ENCODE measurements at places on chromosomes 2 and 18.

GRCh38 chr2:138267161-138267901 is 234.2 kb upstream of the SPOPL start:
- no peak for DNase-seq

DNA sequence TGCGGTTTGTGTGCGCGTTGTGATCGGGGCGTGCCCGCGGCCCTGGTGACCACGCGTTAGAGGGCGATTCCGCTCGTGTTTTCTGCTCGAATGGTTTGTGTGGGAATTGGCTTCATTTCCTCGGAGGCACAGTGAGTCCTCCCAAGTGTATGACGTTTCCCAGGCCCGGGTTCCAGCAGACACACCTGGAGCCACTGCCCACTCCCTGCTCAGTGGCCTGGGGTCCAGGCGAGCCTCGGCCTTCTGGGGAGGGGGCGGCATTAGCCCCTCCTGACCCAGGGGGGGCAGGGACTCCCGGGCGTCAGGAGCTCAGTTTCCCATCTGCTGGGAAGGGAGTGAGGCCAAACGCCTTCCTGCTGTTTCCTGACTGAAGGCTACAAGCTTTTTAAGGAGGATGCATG is 92.1 kb downstream of the NFATC1 start:
- no peak for DNase-seq

GRCh38 chr2:143717536-143718168 is 588.4 kb downstream of the ARHGAP15 start:
- no peak for DNase-seq

DNA sequence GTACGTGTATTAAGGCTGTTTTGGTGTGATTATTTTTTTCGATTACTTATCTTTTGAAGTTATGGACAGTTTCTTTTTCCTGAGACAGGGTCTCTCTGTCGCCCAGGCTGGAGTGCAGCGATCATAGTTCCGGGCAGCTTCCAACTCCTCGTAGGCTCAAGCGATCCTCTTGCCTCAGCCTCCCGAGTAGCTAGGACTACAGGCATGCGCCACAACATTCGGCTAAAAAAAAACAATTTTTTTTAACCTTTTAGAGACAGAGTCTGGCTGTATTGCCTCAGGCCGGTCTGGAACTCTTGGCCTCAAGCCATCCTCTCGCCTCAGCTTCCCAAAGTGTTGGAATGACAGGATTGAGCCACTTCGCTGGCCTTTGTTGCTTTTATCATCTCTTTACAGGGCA is 945 bp downstream of the HAT1 start:
- no peak for DNase-seq

DNA sequence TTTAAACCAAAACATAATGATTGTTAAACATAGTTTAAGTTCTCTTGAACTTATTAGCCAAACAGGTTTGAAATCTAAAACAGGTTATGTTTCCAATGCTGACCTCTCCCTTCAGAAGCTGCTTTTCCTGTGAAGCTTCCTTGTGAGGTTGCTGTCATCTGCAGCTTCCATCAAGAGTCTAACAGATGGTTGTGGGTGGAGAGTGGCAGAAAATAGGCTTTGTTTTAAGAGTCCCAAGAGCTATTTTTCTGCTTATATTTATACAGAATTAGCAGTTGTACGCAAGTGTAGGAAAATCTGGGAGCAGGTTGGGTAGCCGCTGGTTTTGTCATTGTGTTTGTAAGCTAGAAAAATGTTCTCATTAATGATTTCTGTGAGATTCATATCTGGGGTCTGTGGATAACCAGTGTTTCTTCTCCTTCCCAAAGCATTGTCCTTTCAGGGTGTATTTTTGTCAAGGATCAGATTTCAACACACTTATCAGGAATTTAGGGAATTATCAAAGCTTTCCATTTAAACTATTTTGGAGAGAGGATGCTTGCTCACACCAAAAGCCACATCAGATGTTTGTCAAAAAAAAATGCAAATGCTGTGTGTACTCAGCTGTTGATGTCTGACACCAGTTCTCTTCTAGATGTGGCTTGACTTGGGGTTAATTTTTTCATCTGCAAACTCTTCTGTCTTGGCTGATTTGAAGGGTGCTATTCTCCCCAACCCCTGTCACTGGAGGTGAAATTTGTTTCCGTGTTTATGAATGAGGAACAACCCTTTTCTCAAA is 78.1 kb upstream of the KIF5C start:
- no peak for DNase-seq

GRCh38 chr2:44528595-44528994 is 166.8 kb downstream of the CAMKMT start:
- no peak for DNase-seq

GRCh38 chr18:60188958-60189357 is 183.6 kb downstream of the MC4R start:
- no peak for DNase-seq

GRCh38 chr18:74766251-74766650 is 168.6 kb downstream of the ZNF407 start:
- DNase-seq = no peak

DNA sequence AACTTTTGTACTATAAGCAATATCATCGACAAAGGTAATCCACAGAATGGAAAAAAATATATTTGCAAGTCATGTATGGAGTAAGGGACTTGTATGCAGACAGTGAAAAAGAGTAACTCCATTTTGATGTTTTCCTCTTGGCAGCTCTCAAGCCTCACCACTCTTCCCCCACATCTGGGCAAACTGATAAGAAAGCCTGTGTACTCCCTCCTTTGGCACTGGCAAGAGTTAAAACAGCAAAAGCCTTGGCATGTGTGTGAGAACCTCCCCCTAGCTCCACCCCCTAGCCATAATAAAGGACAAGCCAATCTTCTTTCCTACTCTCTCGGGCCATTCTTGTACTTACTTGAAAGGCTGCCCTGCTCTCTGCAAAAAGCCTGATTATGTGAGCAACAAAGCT is 335.2 kb downstream of the LRATD1 start:
- no peak for DNase-seq

- no peak for DNase-seq
Measured at GRCh38 chr2:205714058-205714776, 31.9 kb downstream of the NRP2 start.

GRCh38 chr2:225041851-225042799 is at the start of gene DOCK10:
DOCK10 (minus strand) TSS chr2:225042468; CDS start chr2:225042374, 94 bp downstream.
- DNase-seq = peak; percentile 53

- no peak for DNase-seq
Measured at GRCh38 chr2:216298719-216299495, 73.4 kb downstream of the MARCHF4 start.

DNA sequence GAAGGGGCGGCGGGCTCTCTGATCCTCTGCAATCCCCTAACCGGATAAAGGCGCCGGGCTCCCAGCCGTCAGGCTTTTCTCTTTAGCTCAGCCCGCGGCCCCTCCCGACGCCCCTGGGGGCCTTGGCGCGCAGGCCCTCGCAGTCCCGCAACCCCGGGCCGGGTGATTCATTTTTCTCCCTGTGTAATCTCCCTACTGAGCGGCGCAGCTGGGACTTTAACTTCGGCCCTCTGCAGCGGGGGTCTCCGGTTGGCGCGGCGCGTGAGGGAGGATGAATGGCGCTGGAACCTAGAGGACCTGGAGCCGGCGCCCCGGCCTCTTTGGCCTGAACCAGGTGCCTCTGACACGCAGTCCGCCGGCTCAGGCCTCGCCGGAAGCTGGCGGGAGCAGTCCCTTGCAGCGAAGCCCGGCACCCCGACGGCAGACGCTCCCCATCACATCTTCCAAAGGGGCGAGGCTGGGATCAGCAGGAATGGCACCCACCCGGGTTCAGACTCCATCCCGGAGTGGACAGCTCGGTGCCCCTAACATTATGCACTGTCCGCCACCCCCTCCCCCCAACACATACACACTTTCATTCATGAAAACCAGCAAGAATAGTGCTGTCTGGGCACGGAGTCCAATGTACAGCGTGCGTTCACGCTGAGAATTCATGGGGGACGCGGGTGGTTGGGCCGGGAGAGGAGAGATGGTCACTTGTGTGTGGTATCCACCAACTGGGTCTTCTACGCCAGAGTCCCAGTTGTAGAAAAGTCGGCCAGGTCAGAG is 1.2 kb downstream of the CNGA3 start:
- no peak for DNase-seq

DNA sequence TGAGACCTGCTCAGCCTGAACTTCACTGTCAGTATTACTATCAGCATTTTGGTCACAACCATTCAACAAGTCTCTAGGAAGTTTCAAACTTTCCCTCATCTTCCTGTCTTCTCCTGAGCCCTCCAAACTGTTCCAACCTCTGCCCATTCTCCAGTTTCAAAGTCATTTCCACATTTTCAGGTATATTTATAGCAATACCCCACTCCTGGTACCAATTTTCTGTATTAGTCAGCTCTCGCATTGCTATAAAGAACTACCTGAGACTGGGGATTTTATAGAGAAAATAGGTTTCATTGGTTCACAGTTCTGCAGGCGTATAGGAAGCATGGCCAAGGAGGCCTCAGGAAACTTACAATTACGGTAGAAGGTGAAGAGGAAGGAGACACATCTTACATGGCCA is 27.3 kb downstream of the KCNF1 start:
- DNase-seq = no peak

DNA sequence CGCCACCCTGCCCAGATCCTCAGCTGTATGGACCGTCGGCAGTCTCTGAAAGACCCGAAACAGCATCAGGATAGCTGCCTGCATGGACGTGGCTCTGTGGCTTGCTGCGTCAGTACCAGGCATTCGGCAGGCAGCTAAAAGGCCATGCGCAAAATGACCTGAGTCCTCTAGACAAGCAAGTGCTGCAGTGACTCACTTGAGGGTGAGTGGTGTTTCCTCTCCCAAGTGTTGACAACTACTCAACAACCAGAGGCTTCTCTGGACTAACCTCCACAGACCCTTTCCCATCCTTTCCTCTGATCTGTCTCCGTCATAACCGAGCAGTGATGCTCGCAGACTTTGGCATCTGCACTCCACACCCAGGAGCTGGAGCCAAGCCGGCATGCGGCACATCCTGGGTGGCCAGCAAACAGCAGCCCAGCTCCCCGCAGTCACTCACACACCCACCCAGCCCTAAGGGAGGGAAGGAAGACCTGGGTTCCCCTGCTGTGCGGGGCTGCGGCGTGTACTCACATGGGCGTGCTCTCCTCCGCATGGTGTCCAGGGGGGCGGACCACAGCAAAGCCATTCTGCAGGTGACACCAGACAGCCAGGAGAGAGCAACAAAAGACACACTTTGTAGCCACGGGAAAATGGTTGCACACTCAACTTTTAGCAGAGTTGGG is 239.3 kb downstream of the TWIST2 start:
- no peak for DNase-seq

DNA sequence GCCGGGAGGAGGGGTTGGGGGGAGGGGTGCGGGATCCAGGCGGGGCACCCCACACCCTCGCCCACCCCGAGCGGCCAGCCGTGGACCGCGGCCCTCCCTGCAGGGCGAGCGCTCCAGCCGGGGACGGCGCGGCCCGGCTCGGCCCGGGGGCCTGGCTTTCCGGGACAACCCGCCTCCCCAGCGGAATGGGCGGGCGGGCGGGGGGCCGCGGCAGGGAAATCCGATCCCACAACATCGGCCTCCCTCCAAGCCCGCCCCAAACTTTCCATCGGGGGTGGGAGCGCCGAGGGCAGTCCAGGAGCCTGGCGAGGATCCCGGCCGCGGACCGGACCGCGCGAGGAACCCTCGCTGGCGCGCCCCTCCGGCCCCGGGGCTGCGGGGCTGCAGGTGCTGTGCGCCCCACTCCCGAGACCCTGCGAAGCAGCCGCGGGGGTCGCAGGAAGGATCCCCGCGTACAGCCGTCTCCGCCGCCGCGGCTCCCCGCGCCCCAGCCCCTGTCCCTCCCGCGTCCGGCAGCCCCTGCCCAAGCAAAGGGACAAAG is 529 bp downstream of the SEMA4C start:
- no peak for DNase-seq

GRCh38 chr2:102449370-102449974 is 23.6 kb upstream of the SLC9A4 start:
- DNase-seq = peak; percentile 47

- no peak for DNase-seq
Measured at GRCh38 chr2:224932522-224932921, 109.7 kb downstream of the DOCK10 start.
